ENCODE measurements at places on chromosomes 1 and 21.

DNA sequence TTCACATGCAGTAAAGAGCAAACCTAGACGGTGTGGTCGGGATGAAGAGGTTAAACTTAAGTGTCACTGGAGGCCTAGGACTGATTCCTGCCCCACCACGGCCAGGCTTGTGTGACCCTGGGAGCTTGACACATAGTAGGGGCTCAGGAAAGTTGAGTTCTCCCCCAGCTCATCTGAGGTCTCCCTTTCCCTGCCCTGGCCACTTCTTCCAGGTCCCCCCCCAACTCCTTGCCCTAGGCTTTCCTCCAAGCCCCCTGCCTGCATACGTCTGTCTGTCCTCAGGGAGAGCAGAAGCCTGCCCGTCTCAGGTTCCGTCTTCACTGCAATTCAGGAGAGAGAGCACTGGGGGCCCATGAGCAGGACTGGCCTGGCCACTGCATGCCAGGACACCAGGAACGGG lies 225.8 kb downstream of the PTPRU start:
- no peak for DNase-seq

DNA sequence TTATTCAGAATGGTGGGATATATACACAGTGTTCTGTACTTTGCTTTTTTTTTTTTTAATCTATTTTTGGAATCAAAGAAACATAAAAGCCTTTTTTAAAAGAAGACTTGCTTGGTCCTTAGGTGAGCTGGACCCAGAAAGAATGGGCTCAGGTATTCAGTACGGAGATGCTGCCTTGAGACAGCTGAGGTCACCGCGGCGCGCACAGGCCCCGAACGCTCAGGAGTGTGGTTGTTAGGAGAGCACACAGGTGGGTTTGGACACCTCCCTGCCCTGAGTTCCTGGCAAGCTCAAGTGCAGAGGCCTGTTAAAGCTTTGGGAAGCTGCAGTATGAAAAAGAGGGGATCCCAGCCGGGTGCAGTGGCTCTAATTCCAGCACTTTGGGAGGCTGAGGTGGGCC lies 31.8 kb downstream of the RAB4A start:
- no peak for DNase-seq

DNA sequence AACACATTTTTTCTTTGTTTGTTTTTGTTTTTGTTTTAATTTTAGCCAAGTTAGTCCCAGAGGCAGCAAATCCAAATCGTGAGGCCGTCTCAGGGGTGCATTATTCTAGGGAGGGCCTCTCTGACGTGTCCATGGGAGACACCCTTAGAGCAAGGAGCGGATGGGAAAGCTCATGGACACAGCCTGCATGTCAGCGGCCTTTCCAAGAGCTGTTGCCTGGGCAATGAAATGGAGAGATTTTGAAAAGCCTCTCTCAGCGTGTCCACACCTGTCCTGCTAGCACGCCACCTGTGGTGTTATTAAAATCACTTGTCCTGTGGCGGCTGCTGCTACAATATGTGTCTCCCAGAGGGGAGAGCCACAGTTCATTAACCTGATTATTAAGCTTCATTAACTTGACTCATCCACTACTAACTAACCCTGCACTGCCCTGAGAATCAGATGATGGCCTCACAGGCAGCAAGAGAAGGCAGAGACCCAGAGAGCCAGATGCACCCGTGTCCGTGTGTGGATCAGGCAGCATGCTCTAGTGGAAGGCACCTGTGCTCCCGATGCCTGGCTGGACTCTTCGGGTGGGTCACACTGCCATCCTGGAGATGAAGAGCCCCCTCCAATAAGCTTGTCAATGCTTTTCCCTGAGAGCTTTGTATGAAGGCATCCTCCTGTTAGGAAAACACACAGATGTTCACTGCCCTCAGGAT lies 133.3 kb downstream of the PGBD5 start:
- DNase-seq: no peak

GRCh38 chr1:7721940-7722669 lies 49.0 kb upstream of the VAMP3 start:
- no peak for DNase-seq

GRCh38 chr1:57124768-57125446 lies 159.1 kb upstream of the C8B start:
- DNase-seq: no peak

DNA sequence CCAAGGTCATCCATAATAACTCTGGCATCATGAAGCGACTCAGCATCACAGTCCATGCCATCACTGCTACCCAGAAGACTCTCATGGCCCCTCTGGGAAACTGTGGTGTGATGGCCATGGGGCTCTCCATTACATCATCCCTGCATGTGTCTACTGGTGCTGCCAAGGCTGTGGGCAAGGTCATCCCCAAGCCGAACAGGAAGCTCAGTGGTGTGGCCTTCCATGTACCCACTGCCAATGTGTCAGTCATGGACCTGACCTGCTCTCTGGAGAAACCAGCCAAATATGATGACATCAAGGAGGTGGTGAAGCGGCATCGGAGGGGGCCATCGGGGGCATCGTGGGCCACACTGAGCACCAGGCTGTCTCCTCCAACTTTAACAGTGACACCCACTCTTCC lies 65.1 kb upstream of the ARHGAP29 start:
- no peak for DNase-seq

GRCh38 chr1:9942399-9942938 lies 722 bp downstream of the LZIC start:
- DNase-seq: no peak

GRCh38 chr1:3669971-3670431 lies 17.7 kb downstream of the TP73 start:
- DNase-seq: no peak

DNA sequence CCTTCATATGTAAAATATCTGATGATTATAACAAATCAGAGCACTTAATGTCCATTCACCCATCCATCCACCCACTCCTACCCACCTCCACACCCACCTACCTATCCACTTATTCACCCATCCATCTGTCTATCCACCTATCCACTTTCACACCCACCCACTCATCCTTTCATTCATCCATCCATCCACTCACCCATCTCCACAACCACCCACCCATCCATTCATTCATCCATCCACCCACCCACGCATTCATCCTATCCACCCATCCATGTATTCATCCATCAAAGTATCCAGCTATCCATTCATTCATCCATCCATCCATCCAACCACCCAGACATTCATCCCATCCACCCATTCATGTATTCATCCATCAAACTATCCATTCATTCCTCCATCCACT lies 466.1 kb downstream of the AJAP1 start:
- no peak for DNase-seq

GRCh38 chr21:17585875-17586450 lies 26.7 kb downstream of the BTG3 start:
- no peak for DNase-seq

GRCh38 chr1:246595146-246595545 lies 28.9 kb downstream of the CNST start:
- no peak for DNase-seq

DNA sequence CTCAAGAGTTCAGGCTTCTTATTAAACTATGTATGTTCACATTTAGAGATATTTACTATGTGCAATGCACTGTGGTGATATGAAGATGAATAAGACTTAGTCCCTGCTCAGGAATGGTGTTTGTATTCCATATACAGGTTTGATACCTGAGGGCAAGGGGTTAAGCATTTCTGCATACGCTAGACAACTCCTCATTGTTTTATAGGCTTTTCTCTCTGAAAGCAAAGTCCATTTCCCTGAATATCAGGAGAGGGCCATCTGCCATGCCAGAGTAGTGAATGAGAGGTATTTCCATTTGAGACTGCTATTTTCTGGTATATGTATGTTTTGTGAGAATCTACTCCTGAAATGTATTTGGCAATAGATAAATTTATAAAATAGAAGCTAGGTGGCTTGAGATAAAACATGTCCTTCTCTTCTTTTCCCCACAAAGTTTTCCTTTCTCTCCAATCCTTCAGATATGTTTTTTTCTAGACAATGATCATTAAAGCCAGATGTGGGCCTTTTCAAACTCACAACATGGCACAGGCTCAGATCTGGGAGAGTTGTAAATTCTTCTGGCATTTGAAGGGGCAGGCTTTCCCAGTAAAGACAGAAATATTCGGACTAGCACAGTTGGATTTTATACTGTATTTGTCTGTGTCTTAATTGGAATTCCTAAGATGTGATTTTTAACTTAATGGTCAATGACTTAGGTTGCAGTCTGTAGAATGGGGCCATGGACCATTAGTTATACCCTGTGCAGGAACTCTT lies 73.3 kb upstream of the WDR26 start:
- no peak for DNase-seq
